ENCODE measurements at places on chromosomes 1 and 21.

DNA sequence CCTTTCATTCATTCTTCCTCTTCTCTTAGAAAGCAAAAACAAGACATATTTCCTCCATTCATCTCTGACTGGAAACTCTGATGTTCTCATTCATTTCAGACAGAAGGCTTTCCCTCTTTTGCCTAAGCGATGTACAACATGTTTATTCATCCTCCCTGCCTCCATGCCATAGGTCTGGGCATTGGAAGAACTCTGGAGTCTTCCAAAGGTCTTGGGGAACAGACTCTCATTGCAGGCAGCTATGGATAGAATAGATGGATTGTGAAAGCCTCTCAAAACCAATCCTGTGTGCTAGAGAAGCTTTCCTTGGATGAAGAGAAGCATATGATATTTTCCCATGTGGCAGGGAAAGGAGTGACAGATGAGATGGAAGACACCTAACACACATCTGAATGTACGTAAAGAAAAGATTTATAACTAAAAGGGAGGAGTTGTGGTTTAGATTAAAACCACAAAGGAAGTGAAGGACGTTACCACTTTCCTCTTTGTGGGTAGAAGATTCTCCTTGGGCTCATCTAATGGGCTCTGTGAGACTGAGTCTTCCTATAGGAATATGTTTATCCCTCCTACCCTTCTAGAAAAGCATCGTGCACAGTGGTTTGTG lies 38.7 kb downstream of the BCL9 start:
- DNase-seq, result peak; percentile 53

DNA sequence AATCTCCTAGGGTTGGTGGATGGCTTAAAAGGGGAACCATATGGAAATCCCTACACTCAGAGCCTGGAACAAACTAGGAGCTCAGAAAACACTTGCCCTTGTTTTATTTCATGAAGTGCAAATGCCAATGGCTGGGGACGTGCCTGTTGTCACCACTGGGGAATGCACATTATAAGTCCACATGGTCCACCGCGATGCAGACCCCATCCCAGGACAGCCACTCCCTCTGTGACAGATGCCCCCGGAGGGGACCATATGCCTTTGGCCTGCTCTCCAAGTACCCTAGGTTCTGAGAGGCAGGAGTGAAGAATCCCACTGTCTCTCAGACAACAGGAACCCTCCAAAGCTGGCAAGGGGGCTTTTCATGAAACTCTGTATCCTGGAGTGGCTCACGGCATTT lies 42.3 kb downstream of the LRP8 start:
- no peak for DNase-seq

- no peak for DNase-seq
These were observed 153.4 kb downstream of the NRIP1 start for GRCh38 chr21:14911351-14911750.

DNA sequence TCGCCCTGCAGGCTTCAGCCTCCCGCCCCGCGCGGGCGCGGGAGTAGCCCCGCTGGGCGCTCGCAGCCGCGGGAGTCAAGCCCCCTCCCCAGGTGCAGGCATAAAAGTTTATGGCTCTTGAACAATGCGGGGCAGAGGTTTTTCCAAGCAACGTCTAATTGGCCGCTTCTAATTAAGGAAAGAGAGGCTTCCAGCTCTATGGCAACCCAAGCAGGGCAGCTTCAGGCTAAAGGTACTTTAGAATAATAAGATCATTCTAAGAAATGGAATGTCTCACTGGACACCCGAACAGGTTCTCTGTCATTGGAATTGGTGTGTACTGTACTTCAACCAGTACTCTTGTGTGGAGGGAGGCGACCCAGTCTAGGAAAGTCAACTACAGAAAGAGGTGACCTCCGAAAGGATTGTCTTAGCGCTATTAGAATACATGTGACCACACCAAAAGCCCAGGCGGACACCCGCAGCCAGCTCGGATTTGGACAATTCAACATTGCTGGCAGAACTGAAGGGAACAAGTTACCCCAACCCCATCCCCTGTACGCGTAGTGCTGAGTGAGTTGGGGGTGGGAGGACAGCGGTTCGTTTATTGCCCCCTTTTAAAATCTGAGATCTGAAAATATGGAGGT lies 12.5 kb downstream of the NR5A2 start:
- DNase-seq, result no peak

DNA sequence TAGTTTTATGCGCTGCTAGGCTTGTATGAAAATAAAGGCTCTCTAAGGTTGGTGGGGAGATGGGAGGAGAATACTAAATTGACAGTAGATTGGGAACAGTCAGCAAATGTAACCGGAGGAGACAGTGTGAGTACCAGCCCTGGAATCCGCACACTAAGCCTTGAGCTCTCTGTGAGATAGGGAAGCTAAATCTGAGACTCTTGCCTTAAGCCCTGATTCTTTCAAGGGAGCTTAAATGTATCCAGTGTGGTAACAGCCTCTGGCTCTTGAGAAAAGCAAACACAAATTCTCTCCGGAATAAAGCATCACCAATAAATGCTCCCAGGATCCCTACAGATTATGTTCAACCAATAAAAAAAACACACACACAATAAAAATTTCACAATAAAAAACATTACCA lies 33.0 kb upstream of the PDPN start:
- no peak for DNase-seq

DNA sequence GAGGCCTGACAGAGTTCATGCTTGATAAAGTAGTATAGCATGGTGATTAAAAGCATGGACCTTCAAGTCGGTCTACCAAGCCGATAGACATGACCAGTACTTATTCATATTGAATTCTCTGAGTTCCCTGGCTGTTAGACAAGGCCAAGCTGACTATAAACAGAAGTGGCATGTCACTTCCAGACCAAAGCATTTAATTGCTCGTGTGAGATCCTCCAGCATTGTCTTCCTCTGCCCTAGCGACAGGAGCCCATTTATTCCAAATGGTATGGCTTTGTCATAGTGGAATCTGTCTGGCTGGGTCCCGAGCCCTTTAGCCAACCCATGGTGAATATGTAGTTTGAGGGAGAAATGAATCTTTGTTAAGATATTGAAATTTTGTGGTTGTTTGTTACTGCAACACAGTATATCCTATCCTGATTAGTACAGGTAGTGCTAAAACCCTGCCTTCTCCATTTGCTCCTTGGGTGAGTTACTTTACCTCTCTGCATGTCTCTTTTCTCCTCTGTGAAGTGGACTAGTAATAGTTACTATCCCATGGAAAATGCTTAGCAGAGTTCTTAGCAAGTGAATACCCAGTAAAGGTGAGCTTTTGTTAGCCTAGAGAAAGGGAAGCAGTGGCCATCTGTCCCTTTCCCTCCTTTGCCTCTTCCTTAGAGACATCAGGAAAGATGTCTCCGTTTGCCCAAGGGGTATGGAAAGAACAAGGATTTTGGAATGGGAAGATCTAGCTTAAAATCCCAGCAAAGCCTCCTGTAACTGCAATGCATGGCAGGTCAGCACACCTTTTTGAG lies 77.6 kb upstream of the CD1D start:
- DNase-seq, result no peak

GRCh38 chr1:211349741-211350140 lies 23.1 kb downstream of the TRAF5 start:
- DNase-seq, result no peak

- DNase-seq, result no peak
These were observed 12.6 kb downstream of the ZYG11B start for GRCh38 chr1:52738893-52739292.

DNA sequence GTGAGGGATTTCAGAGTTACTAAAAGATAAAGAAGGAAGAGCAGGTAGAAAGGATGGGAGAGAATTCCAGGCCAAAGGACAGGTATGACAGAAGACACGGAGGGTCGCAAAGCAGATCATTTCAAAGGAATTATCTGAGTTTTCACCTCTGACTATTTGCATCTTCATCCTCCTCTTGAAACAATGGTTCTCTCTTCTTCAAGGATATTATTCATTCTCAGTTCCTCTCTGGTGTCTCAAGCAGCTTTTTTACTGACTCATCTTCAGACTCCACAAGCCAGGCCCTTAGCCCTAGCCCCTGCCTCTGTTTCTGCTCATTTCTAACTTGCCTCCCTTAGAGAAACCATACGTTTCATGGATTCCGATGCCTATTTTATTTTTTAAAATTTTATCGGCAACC lies 15.0 kb downstream of the DDX59 start:
- no peak for DNase-seq

DNA sequence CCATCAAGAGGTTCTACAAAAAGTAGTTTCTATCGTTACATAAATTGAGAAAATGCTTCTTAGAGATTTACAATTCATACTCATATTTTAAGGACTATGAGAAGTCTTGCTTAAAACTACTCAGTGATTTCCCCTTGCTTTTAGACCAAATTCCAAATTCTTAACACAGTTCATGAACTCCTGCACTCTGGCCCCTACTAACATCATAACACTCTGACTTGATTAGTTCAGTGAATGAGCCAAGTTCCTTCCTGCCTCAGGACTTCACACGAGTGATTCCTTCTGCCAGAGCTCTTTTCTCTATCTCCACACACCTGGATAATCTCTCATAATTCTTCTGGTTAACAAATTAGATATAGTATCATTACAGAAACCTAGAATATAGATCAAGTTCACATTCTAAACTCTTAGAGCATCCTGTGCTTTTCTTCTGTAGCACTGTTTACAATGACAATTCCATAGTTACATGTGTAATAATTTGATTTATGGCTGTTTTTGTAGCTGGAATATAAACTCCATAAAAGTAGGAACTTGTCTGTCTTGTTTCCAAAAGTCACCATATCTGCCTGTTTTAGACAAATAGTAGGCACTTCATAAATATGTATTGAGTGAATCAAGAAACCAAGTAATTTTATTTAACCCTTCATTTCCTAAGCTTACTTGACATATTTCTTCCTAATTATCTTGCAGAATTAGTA lies 59.9 kb downstream of the NUF2 start:
- no peak for DNase-seq

- no peak for DNase-seq
These were observed 19.4 kb downstream of the PLEKHM2 start for GRCh38 chr1:15703562-15703961.

DNA sequence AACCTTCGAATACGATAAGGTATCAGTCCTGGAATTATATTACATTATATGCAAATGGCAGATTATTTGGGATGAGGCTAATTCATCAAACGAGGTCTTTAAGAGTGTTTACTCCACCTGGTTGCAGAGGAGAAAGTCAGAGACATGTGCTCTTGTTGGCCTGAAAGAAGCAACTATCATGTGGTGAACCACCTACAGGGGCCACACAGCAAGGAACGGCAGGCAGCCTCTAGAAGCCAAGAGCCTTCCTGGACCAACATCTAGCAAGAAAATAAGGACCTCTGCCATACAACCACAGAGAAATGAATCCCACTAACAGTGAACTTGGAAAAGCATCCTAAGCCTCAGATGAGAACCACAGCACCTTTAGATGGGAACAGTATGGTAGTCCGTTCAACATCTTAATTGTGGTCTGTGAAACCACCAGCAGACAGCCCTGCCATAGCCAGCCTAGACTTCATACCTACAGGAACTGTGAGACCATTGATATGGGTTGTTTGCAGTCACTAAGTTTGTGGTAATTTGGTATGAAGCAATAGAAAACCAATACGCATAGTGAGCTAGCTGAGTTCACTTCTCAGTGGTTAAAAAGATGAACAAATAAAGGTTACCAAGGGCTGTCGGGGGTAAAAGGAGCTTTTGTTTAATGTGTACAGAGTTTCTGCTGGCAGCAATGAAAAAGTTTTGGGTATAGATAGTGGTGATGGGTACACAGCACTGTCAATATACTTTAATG lies 345.7 kb upstream of the RUNX1 start:
- no peak for DNase-seq

- DNase-seq, result no peak
These were observed 4.3 kb downstream of the LPAR3 start for GRCh38 chr1:84888753-84889152.

DNA sequence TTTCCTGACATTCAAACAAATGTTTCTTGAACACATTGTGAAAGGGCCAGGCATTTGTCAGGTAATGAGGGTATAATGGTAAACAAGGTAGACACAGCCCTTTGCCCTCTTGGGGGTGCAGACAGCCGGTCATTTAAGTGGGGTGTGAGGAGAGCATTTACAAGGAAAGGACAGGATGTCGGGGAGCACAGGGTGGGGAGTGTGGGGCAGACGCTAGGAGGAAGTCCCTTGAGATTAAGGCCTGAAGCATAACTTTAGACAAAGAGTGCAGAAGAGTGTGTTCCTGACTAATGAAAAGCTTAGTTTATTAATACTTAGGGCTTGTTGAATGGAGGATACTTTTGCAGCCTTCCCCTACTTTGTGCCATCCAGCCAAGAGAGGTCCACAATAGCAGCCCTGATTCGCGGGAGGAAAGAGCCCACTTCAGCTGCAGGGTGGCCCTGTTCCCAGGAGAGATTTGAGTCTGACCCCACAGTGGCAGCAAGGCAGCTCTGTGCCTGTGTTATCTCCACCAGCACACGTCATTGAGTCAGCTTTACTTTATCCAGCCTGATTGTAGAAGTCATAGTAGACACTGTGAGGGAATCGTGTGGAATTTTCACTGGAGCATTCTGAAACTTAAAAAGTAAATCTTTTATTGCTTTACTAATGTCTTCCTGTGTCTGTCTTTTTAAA lies 35.1 kb downstream of the MPZL1 start:
- DNase-seq, result no peak

- DNase-seq, result no peak
These were observed 352.3 kb downstream of the RYR2 start for GRCh38 chr1:237394281-237394680.

DNA sequence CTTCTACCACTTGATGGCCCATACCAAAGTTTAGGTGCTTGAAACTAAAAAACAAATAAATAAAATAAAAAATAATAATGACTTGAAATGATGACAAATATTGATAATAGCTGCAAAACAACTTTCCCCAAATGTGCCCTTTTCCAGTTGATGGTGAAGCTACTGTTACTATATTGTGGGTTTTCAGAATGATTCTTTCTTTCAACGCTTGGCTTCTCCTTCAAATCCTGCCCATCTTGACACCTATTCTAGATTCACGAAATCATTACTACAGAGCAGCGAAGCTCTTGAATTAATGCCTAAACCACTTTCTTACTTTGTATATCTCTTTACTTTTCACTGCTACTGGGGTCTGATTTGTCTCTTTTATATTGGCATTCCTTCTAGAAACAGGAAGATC lies 9.2 kb upstream of the C1orf141 start:
- DNase-seq, result no peak

GRCh38 chr1:213984387-213985208 lies 3.2 kb upstream of the PROX1 start:
- DNase-seq, result no peak

- DNase-seq, result no peak
These were observed 29.6 kb upstream of the CPLANE2 start for GRCh38 chr1:16266411-16267118.

All from naive thymus-derived CD4-positive, alpha-beta T cell (primary cell).